ENCODE measurements at places on chromosomes 2 and 18.

- DNase-seq = peak; percentile 13
These were observed 143.6 kb upstream of the MAP3K20 start for GRCh38 chr2:172931918-172932520.

DNA sequence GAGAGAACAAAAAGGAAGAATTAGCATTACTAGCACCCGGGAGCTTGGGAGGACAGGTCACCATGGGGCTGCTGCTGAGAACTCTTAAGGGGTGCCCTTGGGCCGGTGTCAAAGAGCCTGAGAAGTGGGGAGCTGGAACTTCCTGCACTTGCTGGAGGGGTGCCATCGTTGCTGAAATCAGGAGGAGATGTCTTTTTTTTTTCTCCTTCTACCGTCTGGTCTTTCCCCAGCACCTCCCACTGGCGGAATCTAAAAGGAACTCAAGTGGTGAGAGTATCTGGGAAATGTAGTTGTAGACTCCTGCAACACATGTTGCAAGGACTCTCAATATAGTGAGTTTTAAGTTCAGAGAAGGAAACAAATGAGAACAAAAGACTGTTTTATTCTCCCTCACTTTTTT, 6.1 kb upstream of the AMMECR1L start:
- DNase-seq = no peak

GRCh38 chr2:53268086-53268485, 499.5 kb upstream of the CHAC2 start:
- no peak for DNase-seq

DNA sequence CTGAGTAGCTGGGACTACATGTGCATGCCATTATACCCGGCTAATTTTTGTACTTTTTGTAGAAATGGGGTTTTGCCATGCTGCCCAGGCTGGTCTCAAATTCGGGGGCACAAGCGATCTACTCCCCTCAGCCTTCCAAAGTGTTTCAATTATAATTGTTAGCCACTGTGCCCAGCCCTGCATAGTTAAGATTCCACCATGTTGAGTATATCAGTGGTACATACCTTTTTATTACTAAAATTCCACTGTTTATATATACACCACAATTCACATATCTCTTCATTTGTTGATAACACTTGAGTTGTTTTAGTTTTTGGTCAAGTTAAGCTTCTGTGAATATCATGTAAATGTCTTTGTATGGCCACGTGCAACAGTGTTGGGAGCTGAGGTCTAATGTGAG, 12.8 kb upstream of the FMNL2 start:
- DNase-seq = no peak

DNA sequence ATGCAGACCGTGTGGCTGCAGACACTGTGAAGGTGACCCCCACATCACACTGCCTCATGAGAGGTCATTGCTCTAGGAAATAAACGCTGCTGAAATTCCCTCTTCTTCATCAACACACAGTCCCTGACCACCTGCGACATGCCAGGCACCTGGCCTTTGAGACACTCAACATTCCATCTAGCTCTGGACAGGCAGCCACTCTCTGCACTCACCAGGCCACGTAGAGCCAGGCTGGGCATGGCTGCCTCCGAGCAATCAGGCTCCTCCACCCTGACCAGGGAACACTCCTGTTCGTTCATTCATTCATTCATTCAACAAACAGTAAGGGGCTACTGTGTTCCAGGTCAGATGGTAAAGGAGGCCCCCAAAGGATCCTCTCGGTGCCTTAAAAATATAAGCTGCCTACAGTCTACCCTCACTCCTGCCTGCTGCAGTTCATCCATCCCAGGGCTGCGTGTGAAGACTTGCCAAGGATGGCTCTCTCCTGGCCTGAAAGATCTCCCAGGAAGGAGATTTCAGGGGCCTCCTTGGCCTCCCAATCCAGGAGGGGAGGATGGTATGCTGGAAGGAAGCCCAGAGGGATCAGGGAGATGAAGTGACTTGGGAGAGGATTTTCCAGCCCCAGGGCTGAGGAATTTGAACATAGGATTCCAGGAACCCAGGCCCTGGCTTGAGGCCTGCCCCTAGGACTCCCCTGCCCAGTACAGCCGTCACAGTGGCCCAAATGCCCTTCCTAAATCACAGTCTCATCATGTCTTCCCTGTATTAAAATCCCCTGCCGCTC, 66.7 kb downstream of the TNS1 start:
- DNase-seq = no peak

DNA sequence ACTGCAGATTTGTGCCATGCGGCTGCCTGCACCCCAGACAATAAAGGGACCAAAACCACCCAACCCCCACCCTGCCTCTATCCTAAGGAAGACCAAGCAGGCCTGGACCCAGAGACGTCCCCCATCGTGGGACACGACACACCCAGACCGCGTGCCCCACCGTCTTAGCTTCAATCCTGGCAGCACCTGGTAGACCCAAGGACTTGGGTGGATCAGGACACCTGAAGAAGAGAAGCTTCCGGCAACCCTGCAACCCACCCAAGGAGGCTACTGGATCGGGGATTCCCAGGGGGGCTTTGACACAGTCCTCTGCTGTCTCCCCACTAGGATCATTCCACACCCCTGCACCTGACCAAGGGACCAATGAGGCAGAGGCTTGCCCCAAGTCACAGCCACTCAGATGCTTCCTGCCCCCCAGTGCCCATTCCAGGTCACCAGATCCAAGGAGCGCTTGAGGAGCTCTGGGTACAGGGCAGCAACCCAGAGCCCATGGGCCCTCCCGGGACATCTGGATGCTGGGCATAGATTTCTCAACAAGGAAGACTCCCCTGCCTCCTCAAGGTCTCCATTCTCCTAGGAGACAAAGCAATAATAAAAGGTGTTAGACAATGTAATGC, 3.6 kb downstream of the ALPI start:
- DNase-seq = no peak

- DNase-seq = no peak
These were observed 14.5 kb downstream of the IL1R2 start for GRCh38 chr2:102005989-102006885.

DNA sequence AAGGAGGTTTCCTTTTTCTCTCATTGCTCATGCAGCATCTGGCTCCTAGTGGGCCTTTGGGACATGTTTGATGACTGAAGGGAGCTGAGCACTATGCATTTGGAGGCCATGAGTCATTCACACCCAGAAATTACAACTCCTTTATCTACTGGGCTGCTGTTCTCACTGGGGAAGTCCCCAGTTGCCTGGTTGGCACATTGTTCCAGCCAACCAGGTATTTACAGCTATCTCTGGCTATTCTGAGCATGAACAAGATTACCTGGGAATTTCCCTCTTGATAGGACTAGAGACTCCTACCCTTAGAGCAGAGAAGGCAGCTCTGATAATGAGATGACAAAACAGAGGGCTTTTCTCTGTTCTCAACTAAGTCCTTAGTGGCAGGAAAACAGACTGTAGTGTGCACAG, 206.5 kb downstream of the SETBP1 start:
- DNase-seq = no peak

GRCh38 chr18:376311-376710, 108.5 kb upstream of the THOC1 start:
- no peak for DNase-seq

DNA sequence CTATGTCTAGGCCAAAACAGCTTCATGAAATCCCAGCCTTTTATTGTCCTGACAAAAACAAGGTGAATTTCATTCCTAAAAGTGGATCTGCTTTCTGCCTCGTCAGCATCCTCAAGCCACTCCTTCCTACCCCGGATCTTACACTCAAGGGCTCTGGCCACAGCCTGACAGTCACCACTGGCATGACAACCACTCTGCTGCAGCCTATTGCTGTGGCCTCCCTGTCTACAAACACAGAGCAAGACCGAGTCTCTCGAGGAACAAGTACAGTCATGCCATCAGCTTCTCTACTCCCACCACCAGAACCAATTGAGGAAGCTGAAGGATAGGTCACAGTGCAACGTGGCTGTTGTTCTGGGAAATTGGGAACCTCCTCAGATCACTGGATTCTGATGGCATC, 106.1 kb downstream of the ICA1L start:
- DNase-seq = no peak

GRCh38 chr2:75579186-75579585, 18.4 kb upstream of the EVA1A start:
- no peak for DNase-seq

- no peak for DNase-seq
These were observed 34.2 kb downstream of the NDUFA10 start for GRCh38 chr2:239990966-239991365.

GRCh38 chr2:23988371-23988770, 21.5 kb upstream of the MFSD2B start:
- DNase-seq = no peak

- DNase-seq = no peak
These were observed 60.6 kb downstream of the SLC4A3 start for GRCh38 chr2:219687882-219688559.

- no peak for DNase-seq
These were observed 83.3 kb downstream of the RND3 start for GRCh38 chr2:150404147-150404546.

GRCh38 chr2:29797916-29798315, 123.5 kb downstream of the ALK start:
- DNase-seq = no peak

- DNase-seq = no peak
These were observed 114.8 kb downstream of the ACAA2 start for GRCh38 chr18:49698525-49699025.

DNA sequence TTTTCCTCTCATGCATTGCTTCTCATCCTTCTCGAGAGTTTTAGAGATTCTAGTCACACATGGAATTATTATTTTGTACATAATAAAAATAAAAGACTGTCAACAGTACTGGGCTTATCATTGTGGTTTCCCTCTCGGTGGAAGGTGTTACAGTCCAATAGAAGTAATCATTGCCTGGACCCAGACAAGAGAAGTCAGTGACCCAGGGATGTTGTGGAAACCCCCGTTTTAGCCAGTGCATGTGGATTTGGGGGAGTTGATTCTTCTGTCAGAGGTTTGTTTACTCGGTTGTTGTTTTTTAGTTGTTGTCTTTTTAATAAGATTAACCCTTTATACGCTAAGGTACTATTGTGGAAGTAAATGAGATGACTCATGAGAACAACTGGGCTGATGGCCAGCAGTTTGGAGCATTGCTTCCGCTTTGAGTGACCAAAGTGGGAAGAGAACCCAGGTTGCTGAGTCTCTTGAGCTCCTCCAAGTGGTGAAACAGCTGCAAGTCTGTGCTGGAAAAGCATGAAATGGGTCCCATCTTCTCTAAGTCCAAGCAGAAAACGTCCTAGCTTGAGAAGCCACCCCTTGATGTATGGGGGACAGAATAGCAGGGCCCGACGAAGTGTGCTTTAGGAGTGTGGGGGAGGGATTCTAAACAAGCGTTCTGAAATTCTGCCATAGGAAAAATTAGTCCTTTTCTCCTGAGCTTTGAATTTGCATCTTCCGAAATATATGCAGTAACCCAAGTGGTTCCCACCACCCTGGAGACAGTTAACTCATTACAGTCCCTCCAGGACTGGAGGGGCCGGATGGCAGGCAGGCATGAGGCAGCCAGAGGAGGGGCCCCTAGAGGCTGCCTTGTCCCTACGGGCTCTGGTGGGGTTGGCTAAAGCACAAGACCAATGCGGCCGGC, 61.8 kb upstream of the GPR45 start:
- peak; percentile 60 for DNase-seq

DNA sequence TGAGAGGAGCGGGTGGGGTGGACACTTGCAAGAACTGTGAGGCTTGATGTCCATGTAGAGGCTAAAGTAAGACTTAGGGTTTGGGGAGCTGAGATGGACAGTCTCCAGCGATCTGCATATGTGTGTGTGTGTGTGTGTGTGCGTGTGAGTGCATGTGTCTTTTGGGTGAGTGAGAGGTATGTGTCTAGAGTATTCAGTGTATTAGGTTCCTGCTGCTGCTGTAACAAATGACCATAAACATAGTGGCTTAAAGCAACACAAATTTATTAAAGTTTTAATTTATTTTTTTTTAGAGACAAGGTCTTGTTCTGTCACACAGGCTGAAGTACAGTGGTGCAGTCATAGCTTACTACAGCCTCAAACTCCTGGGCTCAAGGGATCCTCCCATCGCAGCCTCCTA, 155.4 kb upstream of the SPRED2 start:
- no peak for DNase-seq

- no peak for DNase-seq
These were observed 78.8 kb upstream of the LCLAT1 start for GRCh38 chr2:30368258-30368657.

DNA sequence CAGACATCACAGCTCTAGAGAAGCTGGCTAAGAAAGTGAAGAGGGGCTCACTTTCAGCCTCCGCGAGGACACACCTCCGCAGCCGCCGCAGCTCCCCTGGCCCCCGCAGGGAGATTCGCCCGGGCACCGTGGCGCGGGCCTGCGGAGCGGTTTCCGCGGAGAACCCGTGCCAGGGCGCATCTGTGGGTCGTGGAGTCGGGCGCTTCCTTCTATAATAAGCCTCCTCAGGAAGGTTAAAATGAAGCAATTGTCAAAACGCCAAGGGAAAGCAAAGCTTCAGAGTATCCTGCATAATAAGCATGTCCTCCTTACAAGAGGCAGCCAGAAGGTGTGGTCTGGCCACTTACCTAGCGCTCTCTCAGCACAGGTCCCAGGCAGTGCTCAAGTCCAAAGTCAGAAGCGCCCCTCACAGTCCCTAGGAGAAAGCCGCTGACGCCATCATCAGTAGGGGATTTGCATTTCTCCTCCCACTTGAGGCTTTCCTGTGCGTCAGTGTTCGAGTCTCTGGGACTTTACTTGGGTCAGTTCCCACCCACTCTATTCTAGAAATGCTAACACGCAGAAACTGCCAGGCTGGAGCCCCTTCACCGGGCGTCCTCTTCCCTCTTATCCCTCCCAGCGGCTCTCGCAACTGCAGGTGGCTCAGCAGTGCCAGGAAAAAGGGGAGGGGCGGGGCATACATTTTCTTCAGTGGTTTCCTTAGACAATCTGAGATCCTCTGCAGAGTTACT, at the start of gene STAT4:
Gene STAT4 (minus strand): TSS at position 395 of the 731 bp plus-strand sequence. CDS start 2,791 bp downstream, outside the sequence.
- DNase-seq = no peak

DNA sequence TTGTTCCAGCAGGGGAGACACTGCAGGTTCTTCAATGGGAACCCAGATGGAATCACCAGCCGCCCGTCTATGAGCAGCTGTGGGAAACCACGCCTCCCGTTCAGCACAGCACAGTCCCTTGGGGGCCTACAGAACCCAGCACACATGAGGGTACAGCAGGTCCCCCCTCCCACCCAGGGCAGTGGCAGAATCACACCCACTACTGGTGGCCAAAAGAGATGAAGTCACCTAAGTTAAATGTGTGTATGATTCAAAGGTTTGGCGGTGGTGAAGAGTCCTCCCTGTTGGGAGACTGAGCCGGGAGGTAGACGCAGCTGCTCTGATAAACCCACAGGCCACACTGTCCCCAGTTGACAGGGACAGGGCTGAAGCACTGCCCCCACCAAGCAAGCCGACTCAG, 44.3 kb downstream of the L3MBTL4 start:
- DNase-seq = peak; percentile 28
